Natural killer cell treated with Interleukin-12 subunit alpha and Interleukin-12 subunit beta and Interleukin-15 and Interleukin-18, amount 100 ng/mL, for 72 hours (primary cell): ENCODE measurements at places on chromosomes 4 and X. TPM values are rescaled to one million over a fixed set of nuclear protein-coding genes. Genes with fewer than 3 reads are reported as not detected.

DNA sequence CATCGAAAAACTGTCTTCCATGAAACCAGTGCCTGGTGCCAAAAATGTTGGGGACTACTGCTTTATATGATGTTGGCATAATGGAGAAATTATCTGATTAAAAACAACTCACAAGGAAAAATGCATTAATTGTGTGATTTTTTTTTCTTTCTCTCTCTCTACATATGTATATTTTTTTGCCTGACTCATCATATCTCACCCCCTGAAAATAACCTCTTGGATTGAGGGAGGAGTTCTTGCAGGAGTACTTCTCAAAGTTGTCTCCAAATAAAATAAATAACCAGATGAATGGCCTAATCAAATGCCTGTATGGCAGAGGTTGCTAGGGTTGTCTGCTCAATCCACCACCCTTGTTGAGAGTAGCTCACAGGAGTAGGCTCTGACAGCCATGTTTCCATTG is 19.9 kb upstream of the TNIP3 start:
- no peak for DNase-seq
- H3K27me3 ChIP-seq = no peaks in the 10 kb centered on the region
- H3K36me3 ChIP-seq = peaks cover 20% of the 10 kb centered on the region
- peak overlapping the region; percentile 11 for H3K4me3 ChIP-seq

- H3K36me3 ChIP-seq = no peaks in the 10 kb centered on the region
- no peaks in the 10 kb centered on the region for H3K4me1 ChIP-seq
- no peak overlapping the region for H3K4me3 ChIP-seq
- no peaks in the 10 kb centered on the region for H3K27me3 ChIP-seq
Observed at GRCh38 chrX:131199091-131199490, 90.0 kb downstream of the IGSF1 start.

- no peaks in the 10 kb centered on the region for H3K4me1 ChIP-seq
- no peak overlapping the region for H3K27ac ChIP-seq
- no peaks in the 10 kb centered on the region for H3K36me3 ChIP-seq
- DNase-seq = no peak
Observed at GRCh38 chr4:82621251-82621650, 59.5 kb upstream of the TMEM150C start.

DNA sequence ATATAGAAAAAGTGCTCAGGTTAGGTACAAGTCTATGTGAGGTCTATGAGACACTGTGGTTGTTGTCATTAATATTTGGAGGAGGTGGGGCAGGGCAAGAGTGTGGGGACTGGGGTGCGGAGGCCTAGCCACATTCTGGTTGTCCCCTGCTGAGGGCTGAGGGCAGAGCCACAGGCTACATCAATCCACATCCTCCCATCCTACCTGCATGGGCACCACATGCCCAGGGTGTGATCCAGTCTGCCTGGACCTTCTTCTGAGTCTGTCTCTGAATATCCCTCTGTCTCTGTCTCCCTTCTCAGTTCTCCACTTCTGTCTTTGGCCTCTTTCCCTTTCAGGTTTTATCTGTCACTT is 1.2 kb upstream of the GATA1 start:
- H3K36me3 ChIP-seq = no peaks in the 10 kb centered on the region
- peaks cover 23% of the 10 kb centered on the region for H3K27me3 ChIP-seq
- H3K4me3 ChIP-seq = peak overlapping the region; percentile 35

DNA sequence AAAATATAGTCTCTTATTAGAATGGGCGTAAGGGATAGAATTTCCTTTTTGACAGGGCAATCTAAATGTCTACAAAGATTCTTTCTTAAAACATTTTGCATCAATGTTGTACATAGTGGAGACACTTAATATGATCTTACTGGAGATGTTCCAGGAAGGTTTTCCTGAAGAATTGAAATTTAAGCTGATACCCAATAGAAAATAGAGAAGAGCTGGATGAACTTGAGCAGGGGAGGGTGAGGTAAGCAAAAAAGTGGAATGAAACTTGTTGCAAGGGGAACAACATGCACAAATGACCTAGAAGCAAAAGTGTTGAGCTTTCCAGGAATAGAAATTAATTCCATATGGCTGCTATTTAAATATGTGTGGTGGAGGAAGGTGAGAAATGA is 19.7 kb downstream of the SLAIN2 start:
- no peaks in the 10 kb centered on the region for H3K27me3 ChIP-seq
- H3K27ac ChIP-seq = peak overlapping the region; percentile 18
- no peak overlapping the region for H3K4me3 ChIP-seq
- no peak for DNase-seq

GRCh38 chr4:186587416-186588018 is 32.1 kb upstream of the MTNR1A start:
- no peaks in the 10 kb centered on the region for H3K27me3 ChIP-seq
- H3K4me3 ChIP-seq = no peak overlapping the region
- no peaks in the 10 kb centered on the region for H3K36me3 ChIP-seq
- no peak for DNase-seq
- no peak overlapping the region for H3K27ac ChIP-seq
- H3K4me1 ChIP-seq = no peaks in the 10 kb centered on the region

- DNase-seq = no peak
- H3K27me3 ChIP-seq = no peaks in the 10 kb centered on the region
- H3K4me3 ChIP-seq = no peak overlapping the region
- H3K36me3 ChIP-seq = no peaks in the 10 kb centered on the region
Observed at GRCh38 chrX:111180750-111181240, 84.8 kb downstream of the PAK3 start.

DNA sequence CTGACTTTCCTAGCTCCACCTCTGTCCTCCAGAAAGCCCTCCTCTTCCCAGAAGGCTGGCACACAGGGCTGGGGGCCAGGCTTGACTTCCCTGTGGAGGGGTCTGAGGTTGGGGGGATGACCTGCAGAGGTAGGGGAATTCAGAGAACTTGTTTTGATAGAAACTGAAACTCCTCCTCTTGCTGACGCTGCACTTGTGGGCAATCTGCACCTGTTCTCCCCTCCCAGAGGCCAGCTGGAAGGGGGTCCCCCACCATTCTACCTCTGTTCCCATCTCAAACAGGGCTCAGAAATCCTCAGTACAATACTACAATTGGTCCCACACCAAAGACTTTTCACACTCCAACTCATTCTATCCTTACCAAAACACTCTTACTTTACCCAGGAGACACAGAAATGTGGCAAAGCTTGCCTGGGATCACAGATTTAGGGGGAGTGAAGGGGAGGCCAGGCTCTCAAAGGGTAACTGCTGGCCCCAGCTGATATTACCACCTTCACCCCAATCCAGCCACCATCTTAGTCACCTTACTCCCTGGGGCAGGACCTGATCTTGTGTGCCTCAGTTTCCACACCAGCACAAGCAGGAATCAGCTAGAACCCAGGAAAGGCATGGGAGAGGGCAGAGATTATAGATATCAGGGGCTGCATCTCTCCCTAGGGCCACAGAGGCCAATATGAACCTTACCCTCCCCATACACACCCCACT is 18.5 kb downstream of the OTUD5 start:
- peak overlapping the region; percentile 86 for H3K4me3 ChIP-seq
- H3K4me1 ChIP-seq = peaks cover 91% of the 10 kb centered on the region
- H3K27ac ChIP-seq = peak overlapping the region; percentile 94
- H3K36me3 ChIP-seq = peaks cover 19% of the 10 kb centered on the region
- H3K27me3 ChIP-seq = no peaks in the 10 kb centered on the region

DNA sequence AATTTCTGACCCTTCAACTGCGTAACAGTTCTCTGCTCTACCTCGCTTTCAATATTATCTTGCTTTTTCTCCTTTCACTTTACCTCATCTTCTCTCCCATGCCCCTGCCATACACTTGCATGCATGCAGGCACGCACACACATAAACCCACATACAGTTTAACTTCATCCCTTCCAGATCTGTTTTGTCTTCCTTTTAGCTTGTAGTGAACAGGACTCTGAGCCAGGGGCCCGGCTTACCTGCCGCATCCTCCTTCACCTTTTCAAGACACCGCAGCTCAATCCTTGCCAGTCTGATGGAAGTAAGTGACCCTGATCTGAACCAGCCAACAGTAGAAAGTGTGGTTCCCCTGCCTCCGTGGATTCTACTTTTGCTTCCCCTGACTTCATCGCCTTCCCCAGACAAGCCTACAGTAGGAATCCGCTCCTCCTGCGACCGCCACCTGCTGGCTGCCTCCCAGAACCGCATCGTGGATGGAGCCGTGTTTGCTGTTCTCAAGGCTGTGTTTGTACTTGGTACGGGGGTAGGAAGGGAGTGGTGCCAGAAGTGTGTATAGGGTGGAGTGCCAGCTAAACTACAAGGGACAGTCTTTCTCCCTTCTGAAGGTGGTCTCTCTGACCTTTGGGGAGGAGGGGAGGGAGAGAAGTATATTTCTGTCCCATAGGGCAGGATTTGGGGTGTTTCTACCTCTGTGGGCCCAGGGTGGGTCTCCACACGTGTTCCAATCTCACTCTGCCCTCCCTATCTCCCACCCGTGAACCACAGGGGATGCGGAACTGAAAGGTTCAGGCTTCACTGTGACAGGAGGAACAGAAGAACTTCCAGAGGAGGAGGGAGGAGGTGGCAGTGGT is 10.7 kb downstream of the MED12 start:
- peaks cover 13% of the 10 kb centered on the region for H3K4me1 ChIP-seq
- peak overlapping the region; percentile 45 for H3K27ac ChIP-seq
- no peaks in the 10 kb centered on the region for H3K27me3 ChIP-seq
- DNase-seq = peak; percentile 67

DNA sequence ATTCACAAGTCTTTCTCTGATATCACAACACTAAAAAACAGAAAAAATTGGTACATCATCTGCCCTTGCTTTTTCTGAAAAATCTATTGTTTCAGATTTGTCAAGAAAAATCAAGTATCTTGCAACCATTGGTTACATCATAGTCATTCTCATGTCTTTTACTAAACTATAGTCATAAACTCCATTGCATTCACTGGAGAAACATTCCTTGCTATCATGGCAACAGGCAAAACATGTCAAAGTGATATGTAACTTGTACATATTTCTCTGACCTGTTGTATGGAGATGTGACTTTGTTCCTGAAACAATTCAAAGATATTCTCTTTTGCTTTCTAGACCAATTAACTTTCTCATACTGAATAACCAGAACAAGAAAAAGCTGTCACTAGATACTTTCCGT is 121.9 kb upstream of the ANK2 start:
- no peak overlapping the region for H3K27ac ChIP-seq
- H3K36me3 ChIP-seq = no peaks in the 10 kb centered on the region
- no peak overlapping the region for H3K4me3 ChIP-seq
- H3K27me3 ChIP-seq = no peaks in the 10 kb centered on the region
- no peaks in the 10 kb centered on the region for H3K4me1 ChIP-seq
- no peak for DNase-seq

The TNMD gene
- not detected for total RNA-seq

GRCh38 chr4:36230534-36230933 is 13.8 kb downstream of the ARAP2 start:
- peak overlapping the region; percentile 60 for H3K27ac ChIP-seq
- H3K36me3 ChIP-seq = peaks cover 44% of the 10 kb centered on the region
- H3K4me1 ChIP-seq = peaks cover 83% of the 10 kb centered on the region
- no peaks in the 10 kb centered on the region for H3K27me3 ChIP-seq

DNA sequence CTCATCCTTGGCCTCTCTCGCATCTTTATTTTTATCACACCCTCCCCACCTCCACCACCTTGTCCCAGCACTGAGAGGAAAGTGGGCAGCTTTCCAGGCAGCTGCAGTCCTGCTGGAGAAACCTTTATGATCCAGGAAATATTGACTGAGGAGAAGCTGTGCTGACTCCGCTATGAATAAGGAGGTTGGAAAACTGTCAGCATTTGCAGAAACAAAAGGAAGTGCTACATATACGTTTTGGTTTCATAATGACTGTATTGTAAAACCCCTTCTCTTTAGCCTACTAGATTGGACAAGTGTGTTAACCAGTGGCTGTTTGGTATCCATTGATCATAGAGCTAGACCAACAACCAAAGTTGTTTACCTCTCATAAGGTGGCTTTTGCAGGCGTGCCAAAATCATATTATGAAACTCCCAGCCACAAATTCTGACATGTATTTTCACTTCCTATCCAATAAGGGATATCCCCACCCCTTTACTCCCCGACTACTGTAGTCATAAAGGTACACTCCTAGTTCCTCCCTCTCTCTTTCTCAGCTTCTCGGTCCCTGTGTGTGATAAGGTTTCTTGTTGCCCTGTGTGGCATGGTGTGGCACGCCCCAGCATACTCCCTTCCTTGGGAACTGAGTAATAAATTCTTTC is 88.4 kb downstream of the GPR143 start:
- H3K27ac ChIP-seq = peak overlapping the region; percentile 83
- no peaks in the 10 kb centered on the region for H3K27me3 ChIP-seq
- H3K4me3 ChIP-seq = peak overlapping the region; percentile 74
- H3K4me1 ChIP-seq = peaks cover 25% of the 10 kb centered on the region
- peak; percentile 66 for DNase-seq

DNA sequence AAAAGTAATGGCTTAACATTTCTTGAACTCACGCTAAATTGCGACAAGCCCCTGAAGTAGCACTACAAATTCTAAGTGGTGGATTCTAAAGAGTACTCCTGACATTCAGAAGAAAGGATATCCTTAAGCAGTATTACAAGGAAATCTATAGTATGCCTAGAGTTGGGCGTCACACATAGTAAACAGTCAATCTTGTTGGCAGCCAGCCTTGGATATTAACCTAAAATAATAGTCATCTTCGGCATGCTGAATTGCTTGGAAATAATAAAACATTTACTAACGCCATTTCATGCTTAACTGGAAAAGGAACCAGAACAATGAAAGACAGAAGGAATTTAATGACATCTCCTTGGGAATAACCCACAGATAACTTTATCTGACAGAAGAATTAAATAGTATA is 18.6 kb downstream of the ATP8A1 start:
- H3K4me3 ChIP-seq = peak overlapping the region; percentile 80
- H3K27ac ChIP-seq = peak overlapping the region; percentile 87
- DNase-seq = no peak
- H3K4me1 ChIP-seq = peaks cover 75% of the 10 kb centered on the region
- no peaks in the 10 kb centered on the region for H3K27me3 ChIP-seq

GRCh38 chr4:93317561-93317960 is 511.0 kb upstream of the ATOH1 start:
- H3K36me3 ChIP-seq = no peaks in the 10 kb centered on the region
- DNase-seq = no peak
- no peak overlapping the region for H3K4me3 ChIP-seq
- no peaks in the 10 kb centered on the region for H3K27me3 ChIP-seq

DNA sequence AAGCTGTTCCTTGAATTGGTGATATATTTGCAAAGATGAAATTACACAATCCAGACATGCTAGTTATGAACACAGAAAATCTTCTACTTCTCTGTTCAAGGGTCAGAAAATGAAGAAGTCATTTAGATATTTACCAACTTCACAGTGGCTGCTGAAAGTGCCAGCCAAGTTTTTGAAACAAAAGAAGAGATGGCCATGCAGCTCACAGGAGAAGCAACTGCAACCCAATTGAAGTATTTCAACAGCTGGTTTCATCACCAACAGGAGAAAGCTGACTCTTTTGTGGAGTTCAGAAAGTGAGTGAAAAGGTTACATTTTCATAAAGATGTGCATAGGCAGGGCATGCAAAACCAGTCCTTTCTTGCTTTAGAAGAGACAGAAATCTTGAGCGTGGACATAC is 70.1 kb upstream of the LSM6 start:
- no peak for DNase-seq
- peak overlapping the region; percentile 55 for H3K4me3 ChIP-seq
- H3K4me1 ChIP-seq = peaks cover 4% of the 10 kb centered on the region
- no peak overlapping the region for H3K27ac ChIP-seq
